ENCODE measurements at places on chromosomes 16 and 17. TPM values are rescaled to one million over a fixed set of nuclear protein-coding genes. Genes with fewer than 3 reads are reported as not detected.

Gene GNG13
- not detected for total RNA-seq

Gene GRAP
- total RNA-seq = 0.27 TPM

Gene CASKIN1
- 5.9 TPM for total RNA-seq

Gene CCL14
- not detected for total RNA-seq

Gene WSCD1
- 0.15 TPM for total RNA-seq

Gene SLC52A1
- not detected for total RNA-seq

Gene CCDC92B
- 0.17 TPM for total RNA-seq

Gene ASB16
- 0.37 TPM for total RNA-seq

GRCh38 chr17:58324409-58325288 is 3.9 kb downstream of the TSPOAP1 start:
- no peak for DNase-seq

- DNase-seq = no peak
Measured at GRCh38 chr17:67685351-67685750, 32.4 kb upstream of the NOL11 start.

DNA sequence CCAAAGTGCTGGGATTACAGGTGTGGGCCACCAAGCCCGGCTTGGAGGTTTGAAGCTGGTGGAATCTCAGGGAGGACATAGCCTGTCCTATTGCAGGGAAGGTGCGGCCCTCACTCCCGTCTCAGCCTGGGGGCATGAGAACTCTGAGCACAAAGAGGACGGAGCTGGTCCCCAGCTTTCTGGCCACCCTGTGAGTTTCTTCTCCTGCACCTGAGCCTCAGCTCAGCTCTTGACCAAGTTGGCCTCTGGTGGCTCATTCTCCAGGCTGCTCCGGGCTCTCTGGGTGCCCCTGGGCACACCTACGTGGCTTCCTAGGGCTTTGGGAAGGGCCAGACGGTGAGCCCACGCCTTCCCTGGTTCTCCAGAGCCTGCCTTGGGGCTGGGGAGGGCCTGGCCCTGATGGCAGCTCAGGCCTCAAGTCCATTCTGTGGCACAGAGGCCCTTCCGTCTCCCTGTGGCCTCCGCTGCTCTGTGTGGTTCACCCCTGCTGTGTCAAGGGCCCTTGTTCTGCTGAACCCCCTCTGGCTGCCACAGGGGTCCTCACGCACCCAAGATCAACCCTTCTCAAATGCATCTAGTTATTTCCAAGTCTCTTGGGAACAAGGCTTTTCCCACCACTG is 6.9 kb upstream of the FASN start:
- no peak for DNase-seq

DNA sequence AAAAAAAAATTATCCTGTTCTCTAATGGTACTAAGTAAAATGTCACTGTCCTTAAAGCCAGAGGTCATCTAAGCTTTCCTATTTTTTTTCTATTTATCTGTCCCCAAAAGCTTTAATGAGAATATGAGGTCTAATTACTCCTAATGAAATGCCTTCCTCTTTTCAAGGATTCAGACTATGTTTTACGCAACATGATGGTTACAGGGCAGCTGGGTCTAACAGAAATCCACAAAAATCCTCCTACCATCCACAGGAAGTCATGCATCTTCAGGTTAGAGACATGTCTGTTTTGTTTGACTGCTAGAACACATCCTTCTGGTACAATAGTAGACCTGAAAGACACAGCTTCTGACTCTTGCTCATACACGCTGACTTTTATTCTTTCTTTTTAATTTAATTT is 29.7 kb upstream of the NSRP1 start:
- no peak for DNase-seq

DNA sequence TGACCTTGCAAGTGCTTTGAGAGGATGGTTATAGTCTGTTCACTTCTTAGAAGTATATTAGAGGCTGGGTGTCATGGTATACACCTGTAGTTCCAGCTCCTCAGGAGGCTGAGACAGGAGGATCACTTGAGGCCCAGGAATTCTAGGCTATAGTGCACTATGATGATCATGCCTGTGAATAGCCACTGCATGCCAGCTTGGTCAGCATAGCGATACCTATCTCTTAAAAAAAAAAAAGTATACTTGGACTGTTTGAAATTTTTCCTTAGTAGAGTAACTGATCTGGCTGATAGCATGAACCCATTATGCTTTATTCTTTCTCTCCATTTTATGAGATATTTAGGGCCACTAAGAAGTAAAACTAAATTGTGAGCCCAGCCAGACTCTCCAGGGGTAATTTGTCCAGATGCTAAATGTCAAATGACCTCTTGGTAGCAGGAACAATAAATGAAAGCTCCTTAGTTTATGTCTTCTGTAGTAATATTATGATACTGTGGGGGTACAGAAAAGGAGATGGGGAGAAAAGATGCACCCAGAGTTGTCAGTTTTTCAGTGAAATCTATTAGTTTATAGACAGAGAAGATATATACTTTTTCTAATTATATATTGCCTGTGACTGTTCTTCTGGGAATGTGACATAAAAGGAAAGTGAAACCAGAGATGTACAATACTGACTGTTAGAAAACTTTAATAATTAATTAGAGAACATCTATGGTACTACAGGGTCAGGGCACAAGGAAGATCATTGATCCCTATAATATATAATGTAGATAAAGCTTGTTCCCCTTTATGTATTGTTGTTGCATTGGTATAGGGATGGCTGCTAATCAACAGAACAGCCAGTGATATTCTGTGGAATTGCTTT is 335.3 kb upstream of the TBX2 start:
- DNase-seq = no peak

GRCh38 chr17:42651392-42651791 is 7.7 kb upstream of the TUBG2 start:
- DNase-seq = no peak

- peak; percentile 54 for DNase-seq
Measured at GRCh38 chr16:535446-536405, 8.2 kb downstream of the CAPN15 start.

GRCh38 chr17:74466828-74467184 is 372 bp downstream of the CD300A start:
- no peak for DNase-seq

- DNase-seq = no peak
Measured at GRCh38 chr17:68400404-68400735, 56.9 kb downstream of the WIPI1 start.

GRCh38 chr16:87252269-87252970 is 64.8 kb downstream of the C16orf95 start:
- DNase-seq = no peak

DNA sequence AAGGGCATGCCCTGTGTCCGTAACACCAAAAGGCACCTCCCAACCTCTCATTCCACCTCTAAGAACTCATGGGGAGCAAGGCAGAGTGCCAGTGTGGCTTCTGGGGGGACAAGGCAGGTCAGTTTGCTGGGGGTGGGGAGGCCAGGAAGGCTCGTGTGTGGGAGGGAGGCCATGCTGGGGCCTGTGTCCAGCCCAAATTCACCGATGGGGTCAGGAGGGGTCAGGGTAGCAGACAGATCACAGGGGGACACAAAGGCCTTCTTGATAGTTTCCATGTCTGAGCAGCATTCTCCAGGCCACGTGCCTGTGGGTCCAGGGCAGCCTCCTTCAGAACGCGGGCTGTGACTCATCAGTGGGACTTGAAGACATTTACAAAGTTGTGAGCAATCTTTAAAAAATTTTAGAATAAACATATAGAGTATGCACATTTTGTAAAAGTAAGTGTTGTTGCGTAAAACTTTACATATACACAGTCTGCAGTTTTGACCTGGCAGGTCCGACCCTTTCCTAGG is 20.9 kb downstream of the SPACA3 start:
- no peak for DNase-seq

DNA sequence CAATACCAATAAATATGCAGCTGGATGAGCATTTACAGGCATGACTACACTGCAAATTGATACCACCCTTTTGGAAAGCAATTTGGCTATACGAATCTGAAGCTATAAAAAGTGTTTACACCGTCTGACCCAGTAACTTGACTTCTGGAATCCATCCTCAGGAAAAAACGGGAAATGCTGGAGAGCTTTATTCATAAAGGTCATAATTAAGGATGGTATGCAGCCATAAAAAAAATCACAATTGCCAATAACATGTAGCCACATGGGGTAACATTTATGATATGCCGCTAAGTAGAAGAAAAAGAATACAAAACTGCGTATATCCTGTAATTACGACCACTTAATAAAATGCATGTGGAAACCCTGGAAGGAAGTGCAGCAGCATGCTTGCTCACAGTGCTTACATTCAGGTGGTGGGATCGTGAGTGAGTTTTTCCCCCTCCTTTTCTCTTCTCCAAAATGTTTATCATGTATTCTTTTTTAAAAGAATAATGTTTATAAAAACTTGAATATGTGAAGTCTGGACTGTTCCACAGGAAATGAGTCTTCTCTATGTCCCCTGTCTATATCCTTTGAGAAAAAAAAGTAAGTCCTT is 34.2 kb downstream of the COPRS start:
- no peak for DNase-seq

DNA sequence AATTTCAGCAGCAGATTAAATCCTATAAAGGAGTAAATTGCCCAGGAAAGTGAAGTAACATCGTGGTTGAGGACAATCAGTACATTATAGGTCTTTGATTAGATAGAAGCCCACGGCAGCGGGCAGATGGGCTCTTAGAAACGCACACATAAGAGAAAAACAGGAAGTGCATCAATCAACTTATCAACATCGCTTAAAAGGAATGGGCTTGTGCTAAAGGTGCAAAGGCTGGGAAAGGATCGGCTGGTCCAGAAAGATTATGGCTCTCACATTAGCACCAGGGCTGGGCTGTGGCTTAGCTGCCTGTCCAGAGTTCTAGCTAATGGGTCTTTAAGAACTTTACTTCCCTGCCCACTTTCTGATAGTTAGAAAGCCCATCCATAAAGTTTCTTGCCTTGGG is 292.0 kb upstream of the TNRC6C start:
- no peak for DNase-seq

DNA sequence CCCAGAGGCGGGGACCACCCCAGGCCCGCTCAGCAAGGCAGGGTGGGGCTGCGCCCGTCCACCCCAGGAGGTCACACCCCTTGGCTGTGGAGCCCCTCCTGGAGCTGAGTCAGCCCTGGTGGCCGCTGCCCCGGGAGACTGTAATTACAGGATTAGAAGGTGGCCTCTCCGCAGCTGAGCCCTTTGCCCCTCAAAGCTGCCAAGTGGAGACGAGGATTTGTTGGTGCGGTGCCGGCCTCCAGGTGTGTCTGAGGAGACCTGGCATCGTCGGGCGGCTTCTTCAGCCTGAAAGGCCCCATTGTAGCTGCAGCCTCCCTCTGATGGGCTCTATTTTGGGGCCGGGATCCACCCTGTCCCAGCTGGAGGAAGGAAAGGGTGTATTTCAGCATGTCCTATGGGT is 22.7 kb upstream of the SPNS2 start:
- no peak for DNase-seq

DNA sequence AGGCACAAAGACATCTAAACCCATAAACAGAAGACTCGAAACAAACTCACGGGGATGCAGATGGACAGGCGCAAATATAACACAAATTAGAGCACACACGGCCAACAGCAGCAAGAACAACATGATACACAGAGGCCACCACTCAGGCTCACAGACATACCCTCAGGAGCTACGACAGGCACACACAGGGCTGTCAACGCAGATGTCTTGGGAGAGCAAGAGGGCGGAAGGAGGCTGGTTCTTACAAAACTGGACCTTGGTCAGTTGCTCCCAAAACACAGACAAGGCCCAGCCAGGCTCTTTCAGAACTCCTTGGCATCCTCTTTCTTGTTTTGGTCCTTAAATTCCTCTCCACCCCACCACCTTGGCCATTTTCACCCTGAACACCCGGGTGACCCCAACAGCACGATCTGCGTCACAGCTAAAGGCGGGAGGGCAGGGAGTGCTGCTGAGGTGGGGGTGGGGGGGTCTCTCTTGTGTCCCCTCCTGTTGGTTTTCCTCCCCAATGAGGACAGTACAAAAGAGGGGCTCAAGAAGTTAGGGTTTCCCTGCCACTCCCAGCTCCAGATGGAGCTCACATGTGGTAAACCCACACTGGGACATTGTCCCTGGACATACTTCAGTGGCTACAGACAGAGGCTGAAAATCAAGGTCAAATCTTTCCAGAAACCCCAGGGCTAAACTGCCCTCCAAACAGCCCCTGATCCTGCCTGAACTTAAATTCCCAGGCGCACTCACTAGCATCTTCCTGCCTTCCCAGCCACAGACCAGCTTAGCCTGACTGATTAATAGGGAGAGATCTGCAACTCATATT is 221.3 kb downstream of the C16orf78 start:
- DNase-seq = no peak

- no peak for DNase-seq
Measured at GRCh38 chr17:83200231-83200699, 120.9 kb downstream of the METRNL start.

- no peak for DNase-seq
Measured at GRCh38 chr17:57490890-57491289, 234.6 kb downstream of the MSI2 start.

DNA sequence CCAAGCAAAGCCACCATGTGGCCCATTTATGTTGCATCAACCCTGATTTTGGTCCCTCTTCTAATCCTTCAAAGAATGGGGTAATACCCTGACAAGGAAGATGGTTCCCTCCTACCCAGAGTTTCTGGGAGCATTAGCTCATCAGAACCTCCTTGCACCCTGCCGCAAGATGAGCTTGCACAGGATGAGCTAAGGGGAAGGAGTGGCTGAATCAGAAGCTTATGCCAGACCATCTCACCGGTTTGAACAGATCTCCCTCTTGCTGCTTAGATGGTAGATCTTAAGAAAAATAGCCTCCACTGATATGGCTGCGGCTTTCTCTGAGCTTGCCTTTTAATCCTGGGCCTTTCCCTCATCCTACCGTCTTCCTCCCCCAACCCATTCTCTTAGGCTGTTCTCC is 175.1 kb downstream of the SOX9 start:
- DNase-seq = no peak

- no peak for DNase-seq
Measured at GRCh38 chr17:42969001-42969581, 4.8 kb upstream of the AARSD1 start.

DNA sequence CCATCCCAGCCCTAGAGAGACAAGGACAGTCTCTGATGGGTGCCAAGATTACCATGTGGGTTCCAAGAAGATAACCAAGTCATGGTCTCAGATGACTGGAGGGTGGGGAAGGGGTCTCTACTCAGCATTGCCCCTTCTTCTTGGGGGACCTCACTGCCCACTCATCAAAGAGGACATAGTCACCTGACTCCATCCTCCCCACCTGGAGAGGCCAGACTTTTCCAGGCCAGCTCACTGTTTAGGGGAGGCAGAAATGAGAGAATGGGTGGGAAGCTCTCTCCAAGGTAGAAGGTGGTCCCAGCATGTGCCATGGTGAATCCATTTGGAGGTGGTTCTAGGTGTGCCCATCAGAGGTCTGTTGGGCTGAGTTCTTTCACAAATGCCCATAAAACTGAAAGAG is 20.7 kb upstream of the IL21R start:
- no peak for DNase-seq

DNA sequence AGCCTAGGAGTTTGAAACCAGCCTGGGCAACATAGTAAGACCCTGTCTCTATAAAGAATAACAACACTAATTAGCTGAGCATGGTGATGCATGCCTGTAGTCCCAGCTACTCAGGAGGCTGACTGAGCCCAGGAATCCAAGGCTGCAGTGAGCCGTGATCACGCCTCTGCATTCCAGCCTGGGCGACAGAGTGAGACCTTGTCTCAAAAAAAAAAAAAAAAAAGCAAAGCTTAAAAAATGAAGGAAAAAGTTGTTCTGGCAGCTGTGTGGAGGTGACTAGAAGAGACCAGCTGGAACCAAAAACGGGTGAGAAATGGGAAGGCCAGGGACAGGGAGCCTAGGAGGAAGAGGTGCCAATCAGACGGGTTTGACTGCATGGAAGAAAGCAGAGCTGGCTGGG is 4.2 kb downstream of the BCL7C start:
- no peak for DNase-seq

GRCh38 chr16:77896415-77897128 is 108.2 kb downstream of the VAT1L start:
- DNase-seq = no peak

- DNase-seq = no peak
Measured at GRCh38 chr16:23535901-23536300, 21.2 kb downstream of the EARS2 start.

Data from HCT116 (cell line).